Astrocyte of the spinal cord (primary cell): ENCODE measurements at places on chromosomes 1 and 21.

GRCh38 chr1:228375578-228376261, 30.9 kb downstream of the TRIM11 start:
- DNase-seq = no peak

GRCh38 chr1:156121457-156121856, 6.9 kb downstream of the LMNA start:
- DNase-seq = no peak

DNA sequence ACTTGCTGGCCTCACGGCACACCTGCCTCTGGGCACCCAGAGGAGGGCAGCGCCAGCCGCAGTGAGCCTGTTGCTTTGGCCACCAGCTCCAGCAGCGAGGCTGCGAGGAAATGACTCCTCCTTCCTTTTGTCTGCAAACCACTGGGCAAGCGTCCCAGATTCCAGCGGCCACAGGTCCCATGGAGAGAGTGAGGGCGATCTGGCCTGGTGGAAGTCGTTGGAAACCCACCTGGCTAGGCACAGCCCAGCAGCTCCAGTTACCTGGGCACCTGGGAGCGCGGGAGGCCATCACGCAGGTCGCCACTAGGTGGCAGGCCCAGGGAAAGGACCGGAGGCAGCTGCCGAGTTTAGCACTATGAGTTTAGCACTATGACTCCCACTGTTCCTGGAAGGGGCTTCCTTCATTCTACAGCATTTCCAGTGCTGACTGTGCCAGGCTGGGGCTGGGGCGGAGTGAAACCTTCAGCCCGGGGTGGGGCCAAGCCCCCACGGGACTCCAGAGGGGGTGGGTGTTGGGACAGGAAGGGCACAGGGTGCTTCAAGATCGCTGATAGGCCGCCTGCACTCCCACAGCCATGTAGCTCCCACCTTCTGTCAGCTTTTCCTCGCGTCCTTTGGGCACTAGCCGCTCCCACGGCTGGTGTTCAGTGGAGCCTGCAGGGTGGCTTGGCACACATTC, 1.1 kb upstream of the ESPN start:
- DNase-seq = peak; percentile 64

- DNase-seq = no peak
Measured at GRCh38 chr1:110243574-110243973, 33.5 kb downstream of the KCNC4 start.

GRCh38 chr1:231720652-231721325, 94.2 kb downstream of the DISC1 start:
- no peak for DNase-seq

DNA sequence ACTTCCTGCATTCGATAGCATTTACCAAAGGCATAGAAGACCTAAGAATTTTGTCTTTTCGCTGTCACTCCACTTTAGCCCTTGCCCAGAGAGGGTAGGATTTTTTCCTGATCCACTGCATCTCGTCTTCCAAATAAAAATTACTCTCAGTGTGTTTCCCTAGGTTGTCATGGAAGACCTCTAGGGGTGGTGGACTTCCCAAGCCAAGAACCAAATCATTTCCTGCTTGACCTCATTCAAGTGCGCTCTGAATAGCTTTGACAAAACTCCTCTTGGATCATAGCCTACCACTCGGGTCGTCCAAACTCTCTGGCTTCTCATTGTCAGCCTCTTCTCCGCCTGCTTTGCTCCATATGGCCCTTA, 431 bp upstream of the C1orf52 start:
- DNase-seq = no peak
